HFF-Myc (cell line): ENCODE measurements at places on chromosomes 12 and 14.

GRCh38 chr12:59389968-59390576 is 205.8 kb upstream of the SLC16A7 start:
- no peak for DNase-seq

DNA sequence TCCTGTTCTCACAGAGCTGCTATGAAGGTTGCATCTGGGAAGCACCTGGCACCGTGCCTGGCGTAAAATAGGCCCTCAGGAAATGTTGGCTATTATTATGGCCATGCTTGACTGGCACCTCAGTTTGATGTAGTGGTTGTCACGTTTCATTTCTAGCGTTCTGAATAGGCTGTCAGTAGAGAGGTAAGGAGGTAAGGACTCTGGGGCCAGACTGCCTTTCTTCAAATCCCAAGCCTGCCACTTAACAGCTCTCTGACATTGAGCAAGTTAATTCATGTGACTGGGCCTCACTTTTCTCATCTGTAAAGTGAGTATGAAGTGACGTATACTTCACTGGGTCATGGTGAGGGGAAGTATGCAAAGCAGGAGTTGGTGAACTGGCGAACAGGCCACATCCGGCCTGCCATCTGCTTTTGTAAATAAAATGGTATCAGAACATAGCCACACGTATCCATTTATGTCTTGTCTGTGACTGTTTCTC is 196.2 kb downstream of the CACNA1C start:
- no peak for DNase-seq

DNA sequence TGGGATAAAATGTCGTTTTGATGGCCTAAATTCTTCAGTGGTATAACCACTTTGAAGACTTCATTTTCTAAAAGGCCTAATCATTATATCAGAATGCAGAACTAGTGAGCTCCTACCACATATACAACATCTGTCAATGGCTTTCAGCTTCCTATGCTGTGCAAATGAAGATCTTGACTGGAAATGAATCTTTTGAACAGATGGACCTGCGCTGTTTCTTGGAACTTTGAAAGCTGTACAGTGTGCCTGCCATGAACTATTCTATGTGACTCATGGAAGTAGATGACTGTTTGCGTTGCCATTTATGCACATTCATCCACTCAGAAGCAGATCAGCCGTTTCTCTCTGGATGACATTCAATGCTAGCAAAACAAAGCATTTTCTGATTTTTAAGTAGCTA is 542.2 kb upstream of the USP15 start:
- no peak for DNase-seq

GRCh38 chr12:99984271-99985128 is at the start of gene ANKS1B:
TSS of gene ANKS1B (minus strand) at chr12:99984936. CDS start at chr12:99984237, 699 bp downstream.
- DNase-seq = no peak

GRCh38 chr12:113891739-113892520 is 74.2 kb downstream of the RBM19 start:
- DNase-seq = no peak

GRCh38 chr12:67649570-67650387 is 1.2 kb downstream of the DYRK2 start:
- no peak for DNase-seq

DNA sequence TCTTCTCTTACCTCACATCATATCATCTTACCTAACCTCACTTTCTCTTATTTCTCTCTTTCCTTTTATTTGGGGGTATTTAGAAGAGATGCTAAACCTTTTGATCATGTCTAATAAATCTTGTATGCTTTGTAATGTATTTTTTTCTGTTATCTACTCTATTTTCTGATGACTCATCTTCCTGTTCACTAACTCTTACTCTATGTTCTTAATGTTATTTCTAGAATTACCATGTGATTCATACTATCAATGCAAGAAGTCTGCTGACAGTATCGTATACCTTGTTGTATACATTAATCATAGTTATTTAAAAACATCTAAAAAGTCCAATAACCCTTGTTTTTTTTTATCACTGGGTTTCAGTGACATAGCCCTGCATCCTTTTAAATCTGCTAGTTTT is 62.3 kb downstream of the MGAT4C start:
- no peak for DNase-seq

DNA sequence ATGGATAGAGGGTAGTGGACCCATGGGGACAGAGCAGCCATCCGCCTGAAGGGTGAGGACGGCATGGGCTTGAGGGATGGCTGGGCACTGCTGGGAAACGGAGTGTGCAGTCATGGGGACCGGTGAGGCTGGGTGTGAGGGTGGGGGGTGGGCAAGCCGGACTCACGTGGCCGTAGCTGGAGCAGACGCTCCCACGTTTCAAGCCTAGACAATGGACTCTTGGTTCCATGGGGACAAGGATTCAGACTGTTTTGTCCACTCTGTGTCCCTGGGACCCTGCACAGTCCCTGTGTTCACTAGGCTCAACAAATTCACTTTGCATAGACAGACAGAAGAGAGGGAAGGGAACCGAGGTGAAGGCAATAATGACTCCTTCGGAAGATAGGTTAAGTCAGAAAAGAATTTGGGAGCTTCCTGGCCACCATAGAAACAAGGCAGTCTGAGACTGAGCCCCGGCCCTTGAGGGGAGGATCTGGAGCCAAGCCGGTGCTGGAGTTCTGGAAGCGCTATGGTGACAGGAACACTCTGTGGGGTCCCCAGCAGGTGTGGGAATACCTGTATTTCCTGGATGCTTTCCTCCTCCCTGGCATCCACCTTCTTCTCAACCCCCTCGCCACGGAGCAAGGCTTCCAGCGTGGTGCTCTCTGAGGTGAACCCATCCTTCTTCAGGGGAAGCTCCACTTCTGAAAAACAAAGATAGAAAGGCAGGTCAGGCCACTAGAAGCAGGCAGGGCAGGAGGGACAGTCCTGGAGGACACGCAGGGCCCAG is 162.5 kb downstream of the DPF3 start:
- no peak for DNase-seq

- DNase-seq = peak; percentile 96
Measured at GRCh38 chr14:42192738-42193653, 586.3 kb downstream of the LRFN5 start.

GRCh38 chr12:32836710-32837109 is 59.9 kb downstream of the PKP2 start:
- no peak for DNase-seq

- DNase-seq = no peak
Measured at GRCh38 chr14:32820181-32820580, 118.5 kb upstream of the NPAS3 start.

DNA sequence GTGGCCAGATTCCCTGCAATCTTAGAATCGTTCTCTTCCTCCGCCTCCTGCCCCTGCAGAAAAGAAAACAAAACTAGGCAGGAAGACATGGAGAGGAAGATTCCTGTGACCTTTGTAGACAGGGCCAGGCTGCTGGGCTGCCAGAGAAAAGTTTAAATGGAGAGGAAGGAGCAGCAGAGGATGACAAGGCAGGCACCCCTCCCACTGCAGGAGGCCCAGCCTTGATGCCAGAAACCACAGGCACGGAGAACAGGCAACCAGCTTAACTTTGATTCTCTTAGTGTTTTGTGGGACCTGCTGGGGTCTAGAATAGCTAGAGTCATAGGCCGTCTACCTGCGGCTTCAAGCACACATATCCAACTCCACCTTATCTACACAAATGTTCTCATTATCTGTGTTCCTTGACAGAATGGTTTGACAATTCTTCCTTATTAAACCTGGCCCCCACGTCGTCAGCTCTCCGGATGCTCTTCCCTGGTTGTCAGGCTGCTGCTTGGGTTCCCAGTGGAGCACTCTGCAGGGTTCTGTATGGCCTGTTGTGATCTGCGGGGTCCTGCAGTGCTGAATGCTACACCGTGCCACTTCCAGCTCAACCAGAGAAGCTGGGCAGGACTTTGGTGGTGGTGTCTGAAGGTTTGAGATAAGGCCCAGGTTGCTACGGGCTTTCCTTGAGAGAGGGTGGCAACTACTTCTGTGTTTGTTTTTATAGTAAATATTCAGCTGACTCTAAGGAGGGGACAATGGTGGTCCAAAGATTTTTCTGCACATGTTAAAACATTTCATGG is 609.5 kb downstream of the AACS start:
- DNase-seq = no peak

GRCh38 chr14:34111953-34112352 is 161.1 kb upstream of the EGLN3 start:
- no peak for DNase-seq

DNA sequence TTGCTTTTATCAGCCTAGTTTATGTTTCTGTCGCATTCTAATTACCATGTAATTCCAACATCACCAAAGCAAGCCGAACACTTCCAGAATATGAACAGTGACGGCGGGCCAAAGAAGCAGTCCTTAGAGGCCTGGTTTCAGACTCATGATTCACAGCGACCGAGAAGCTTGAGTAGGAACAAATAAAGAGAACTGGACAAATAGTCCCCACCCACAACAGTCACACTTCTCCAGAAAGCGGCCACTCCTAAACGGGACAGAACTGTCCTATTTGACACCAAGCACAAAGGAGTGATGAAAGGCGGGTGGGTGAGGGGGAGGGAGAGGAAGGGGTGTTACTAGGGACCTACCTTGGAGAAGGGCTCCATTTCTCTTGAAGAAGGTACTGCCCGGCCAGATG is 136.4 kb downstream of the FOXN3 start:
- DNase-seq = no peak

DNA sequence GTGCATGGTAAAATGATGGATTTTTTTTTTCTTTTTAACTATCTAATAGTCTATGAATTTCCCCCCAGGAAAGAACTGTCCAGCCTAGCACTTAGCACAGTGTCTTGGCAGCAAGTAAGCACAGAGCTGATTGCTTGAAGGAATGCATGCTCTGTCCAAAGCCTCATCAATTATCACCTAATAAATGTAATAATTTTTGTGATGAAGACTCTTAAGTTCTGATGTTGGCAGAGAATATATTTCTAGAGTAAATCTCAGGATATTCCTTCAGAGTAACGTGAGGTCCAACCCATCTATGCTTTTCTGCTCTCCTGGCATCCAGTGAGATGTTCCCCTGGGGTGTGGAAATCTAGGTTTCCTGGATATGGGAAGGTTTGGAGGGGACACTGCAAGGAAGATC is 152.4 kb downstream of the TMX1 start:
- DNase-seq = no peak

- no peak for DNase-seq
Measured at GRCh38 chr12:99287136-99287535, 360.4 kb upstream of the GARIN6 start.

DNA sequence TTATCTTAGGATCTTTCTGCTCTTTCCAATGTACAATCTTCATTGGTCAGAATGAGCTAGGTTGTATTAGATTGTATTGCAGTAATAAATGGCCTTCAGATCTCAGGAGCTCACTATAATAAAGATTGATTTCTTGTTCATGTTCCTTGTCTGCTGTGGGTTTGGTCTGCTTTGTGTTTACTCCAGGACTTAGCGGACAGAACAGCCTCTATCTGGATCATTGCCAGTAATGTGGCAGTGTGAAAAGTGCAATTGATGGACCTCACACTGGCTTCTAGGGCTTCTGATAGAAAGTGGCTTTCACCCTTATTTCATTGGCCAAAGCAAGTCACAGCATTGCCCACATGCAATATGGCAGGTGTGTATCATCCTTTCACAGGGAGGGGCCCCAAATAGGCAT is 81.2 kb downstream of the BTG1 start:
- DNase-seq = no peak

DNA sequence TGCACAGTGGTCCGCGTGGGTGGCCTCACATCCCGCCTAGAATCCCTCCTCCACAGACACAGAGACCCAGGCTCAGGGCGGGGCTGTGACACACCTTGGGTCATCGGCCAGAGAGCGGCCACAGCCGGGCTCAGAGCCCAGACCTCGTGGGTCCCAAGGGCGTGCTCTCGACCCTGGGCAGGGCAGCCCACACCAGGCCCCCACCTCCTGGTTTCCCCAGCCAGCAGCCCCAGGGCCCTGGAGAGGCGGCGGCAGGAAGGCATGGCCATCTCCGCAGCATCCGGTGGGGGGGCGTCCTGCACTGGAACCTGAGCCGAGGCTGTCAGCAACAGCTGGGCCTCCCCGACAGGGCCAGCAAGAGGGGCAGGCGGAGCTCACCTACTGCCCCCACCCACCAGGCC is 15.2 kb downstream of the JAG2 start:
- no peak for DNase-seq

DNA sequence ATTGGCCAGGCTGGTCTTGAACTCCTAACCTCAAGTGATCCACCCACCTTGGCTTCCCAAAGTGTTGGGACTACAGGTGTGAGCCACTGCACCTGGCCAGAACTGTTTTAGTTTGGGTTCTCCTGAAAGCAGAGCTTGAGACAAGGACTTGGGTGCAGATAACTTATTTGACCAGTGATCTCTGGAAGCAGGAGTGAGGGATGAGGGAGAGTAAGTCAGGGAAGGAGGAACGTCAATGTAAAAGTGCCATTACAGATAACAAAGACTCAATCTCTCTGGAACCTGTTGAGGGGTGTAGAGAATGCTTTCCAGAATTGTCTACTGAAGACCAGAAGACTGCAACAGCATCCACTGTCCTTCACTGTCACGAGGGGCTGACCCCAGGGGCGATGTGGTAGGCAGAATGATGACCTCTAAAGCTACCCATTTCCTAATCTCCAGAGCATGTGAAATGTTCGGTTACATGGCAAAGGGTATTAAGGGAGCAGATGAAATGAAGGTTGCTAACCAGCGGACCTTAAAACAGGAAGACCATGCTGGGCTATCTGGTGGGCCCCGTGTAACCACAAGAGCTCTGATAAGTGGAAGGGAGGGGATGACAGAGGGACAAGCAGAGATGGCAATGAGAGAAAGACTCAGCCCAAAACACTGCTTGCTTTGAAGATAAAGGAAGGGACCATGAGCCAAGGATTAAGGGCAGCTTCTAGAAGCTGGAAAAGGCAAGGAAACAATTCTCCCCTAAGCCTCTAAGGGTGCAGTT is 207.8 kb downstream of the RBM19 start:
- no peak for DNase-seq

DNA sequence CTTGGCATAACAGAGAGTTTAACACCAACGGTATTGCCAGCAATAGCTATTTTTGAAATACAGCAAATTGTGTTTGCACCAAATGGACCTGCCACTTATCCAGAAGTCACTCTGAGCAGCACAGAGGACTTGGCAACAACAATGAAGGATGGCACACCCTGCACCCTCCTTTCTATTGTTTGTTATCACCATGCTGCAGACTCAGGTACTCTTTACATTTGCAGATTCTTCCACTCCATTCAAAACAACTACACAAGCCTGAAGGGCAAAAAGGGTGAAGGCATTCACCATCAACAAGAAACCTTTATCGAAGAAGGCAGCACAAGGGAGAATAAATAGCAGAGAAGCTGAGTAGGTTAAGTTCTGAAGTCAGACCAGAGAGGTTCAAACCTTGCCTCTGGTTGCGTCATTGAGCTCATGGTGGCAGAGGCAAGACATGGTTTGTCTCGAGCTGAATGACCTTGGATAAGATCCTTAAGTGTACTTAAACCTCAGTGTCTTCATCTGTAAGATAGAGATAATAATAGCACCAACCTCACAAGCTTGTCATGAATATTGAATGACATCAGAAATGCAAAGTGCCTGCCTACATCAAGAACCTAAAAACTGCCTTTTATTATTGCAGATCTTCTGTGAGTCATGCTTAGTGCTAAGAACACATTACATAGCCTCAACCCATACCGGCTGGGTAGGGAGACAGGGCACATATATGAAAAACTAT is 1.4 kb upstream of the ACSM4 start:
- no peak for DNase-seq
